ENCODE measurements at places on chromosomes 3 and 15. TPM values are rescaled to one million over a fixed set of nuclear protein-coding genes. Genes with fewer than 3 reads are reported as not detected.

LRRIQ4 gene
- not detected for total RNA-seq

PSTPIP1 gene
- total RNA-seq = 0.19 TPM

PLSCR4 gene
- total RNA-seq = 15.0 TPM

EOMES gene
- not detected for total RNA-seq

ANKDD1A gene
- total RNA-seq = 1.1 TPM

TERC gene
- total RNA-seq = 68.1 TPM

EEFSEC gene
- 4.3 TPM for total RNA-seq

ATP8B4 gene
- 0.04 TPM for total RNA-seq

ABI3BP gene
- 0.64 TPM for total RNA-seq

COL6A5 gene
- total RNA-seq = not detected

C3orf20 gene
- total RNA-seq = not detected

LDHAL6B gene
- total RNA-seq = not detected

FRMD5 gene
- 1.1 TPM for total RNA-seq

MAP3K13 gene
- 34.3 TPM for total RNA-seq

GOLGB1 gene
- total RNA-seq = 20.0 TPM

All from H4 (cell line).